NCI-H446 treated with DMSO at 0.1 percent for 48 hours (cell line): ENCODE measurements at places on chromosomes 7 and 10.

DNA sequence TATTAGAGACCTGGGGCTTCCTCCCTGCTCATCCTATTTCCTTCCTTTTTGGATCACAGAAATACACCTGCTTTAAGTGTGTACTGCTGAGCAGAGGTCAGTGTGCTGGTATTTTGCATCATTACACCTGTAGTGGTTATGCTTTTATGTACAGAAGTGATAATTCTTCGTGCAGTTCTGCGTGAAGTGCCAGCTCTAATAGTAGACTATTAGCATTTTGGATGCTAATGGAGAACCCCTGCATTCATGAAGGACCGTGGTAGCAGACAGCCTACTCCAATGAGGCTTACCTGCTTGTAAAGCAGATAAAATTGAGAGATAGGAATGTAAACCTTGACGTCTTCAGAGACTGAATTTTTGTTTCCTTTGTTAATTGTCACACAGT, 114.3 kb downstream of the CDK14 start:
- DNase-seq = no peak

DNA sequence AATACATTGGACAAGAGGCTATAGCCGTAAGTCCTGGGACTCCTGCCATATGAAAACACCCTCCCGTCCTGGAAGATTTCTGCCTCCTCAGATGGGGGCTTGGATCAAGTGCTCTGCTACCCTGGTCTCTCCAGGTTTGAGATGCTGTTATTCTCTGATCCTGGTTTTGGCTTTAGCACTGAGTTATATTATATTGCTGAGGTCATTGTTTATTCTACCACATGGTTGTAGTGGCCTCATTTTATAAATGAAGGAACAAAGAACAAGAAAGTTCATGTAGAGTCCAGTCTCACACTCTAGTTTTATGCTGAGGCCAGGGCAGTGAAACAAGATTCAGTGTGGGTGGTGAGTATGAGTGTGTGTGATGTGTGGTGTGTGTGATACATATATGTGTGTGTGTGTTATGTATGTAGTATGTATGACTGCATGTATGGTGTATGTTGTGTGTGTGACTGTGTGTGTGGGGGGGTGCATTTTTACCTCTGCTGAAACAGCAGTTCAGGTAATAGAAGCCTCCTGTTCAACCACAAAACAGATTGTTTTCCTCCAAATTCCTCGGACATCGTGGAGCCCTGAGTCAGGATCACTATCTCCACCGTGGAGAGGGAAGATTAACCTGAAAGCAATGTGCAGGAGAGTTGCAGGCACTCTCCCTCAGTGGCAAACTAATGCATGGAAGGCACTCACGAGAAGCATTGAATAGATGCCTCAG, 80.7 kb downstream of the C7orf25 start:
- no peak for DNase-seq

GRCh38 chr7:115128154-115128553, 206.3 kb downstream of the MDFIC start:
- no peak for DNase-seq

DNA sequence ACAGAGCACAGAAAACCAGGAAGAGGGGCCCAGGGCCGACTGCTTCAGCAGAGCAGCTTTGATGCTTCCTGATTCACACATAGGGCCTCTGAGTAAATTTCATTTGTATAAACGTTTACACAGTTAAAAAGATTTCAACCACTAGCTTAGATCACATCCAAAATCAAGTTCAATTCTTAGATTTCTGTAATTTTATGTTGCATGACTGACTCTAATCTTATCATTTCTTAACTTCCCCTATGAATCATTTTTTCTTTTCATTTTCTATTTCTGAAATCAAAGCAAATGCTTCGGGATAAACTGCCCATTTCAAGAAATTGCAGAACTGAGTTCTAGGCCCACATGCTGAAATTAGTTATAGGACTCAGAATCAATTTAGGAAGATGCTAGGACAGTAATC, 224.7 kb downstream of the INHBA start:
- no peak for DNase-seq

- no peak for DNase-seq
Measured at GRCh38 chr10:130739016-130739756, 572.3 kb downstream of the TCERG1L start.

GRCh38 chr7:93882468-93882867, 8.1 kb downstream of the TFPI2 start:
- no peak for DNase-seq

DNA sequence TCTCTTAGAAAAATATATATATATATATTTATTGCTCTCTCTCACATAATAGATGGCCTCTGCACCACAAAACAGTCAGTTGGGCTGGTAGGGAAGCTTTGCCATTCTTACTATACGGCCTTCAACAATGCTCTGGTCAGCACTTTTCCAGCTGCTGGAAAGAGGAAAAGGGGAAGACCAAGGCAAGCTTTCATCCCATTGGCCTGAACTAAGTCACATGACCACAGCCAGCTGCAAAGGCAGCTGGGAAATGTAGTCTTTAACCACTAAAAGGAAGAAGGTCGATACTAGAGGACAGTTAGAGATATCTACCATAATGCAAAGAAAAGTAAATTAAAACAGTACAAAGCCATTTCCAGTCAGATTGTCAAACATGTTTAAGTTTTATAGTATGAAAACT, 58.4 kb upstream of the MACROH2A2 start:
- no peak for DNase-seq

- no peak for DNase-seq
Measured at GRCh38 chr10:35639728-35640401, 2.2 kb downstream of the FZD8 start.

DNA sequence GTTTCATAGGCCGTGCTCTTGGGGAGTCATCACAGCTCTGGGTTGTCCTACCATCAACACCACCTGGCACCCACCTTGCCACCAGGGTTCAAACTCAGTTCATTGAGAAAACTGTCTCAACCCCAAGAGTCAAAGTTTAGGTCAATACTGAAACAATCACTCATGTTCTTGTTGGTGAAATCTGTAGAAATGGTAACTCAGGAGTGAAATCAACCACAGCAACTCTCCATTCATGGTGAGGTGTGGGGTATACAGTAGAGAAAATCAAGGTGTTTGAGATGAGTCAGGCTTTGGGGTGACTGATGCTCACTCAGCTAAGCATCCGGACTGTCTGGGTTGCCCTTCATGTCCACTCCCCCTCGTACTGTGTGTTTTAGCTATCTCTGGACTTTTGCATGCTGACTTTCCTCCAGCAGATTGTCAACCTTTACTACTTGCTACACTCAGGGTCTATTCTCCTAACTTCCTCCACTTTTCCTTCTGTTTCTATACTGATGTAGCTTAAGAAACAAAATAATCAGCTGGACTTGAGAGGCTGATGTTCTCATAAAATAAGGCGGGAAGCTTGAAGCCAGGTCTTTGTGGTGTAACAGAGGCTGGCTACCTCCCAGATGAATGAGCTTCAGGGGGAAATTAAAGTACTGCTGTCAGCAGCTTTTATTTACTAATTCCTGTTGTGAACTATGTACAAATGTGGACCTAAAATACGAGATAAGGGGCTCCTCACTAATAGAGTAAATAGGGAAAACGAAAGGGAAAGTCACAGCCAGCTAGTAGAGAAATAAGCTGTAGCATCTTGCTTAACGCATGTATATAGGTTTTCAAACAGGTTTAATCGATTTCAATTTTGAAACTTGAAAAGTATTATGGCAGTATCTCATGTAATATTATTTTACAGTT, 173.6 kb upstream of the AKR1E2 start:
- DNase-seq = no peak

DNA sequence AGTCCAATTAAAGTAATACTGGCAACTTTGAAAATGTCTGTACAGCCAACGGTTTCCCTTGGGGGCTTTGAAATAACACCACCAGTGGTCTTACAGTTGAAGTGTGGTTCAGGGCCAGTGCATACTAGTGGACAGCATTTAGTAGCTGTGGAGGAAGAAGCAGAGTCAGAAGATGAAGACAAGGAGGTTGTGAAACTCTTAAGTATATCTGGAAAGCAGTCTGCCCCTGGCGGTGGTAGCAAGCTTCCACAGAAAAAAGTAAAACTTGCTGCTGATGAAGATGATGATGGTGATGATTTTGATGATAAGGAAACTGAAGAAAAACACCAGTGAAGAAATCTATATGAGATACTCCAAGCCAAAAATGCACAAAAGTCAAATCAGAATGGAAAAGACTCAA, 72.2 kb downstream of the ZNF783 start:
- no peak for DNase-seq

- DNase-seq = no peak
Measured at GRCh38 chr10:72087969-72088888, at the start of gene SPOCK2. SPOCK2 (minus strand) TSS chr10:72088551; CDS start chr10:72088328, 223 bp downstream.

DNA sequence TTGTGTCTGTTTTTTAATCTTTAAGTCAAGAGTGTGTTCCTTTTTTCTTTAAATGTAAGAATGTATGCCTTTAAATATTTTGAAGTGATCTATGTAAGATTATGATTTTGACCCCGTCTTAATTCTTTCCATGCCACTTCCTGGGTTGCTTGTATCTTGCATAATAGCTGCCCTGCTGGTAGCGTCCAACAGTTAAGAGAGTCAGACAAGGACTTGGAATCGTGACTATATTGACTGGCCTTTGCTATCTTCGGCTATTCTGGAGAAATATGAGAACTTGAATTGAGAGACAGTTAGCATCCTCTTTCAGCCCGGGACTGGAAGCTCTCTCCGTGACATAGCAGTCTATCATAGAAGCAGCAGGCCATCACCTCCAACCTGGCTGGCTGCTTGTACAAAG, 13.0 kb downstream of the NRP1 start:
- DNase-seq = no peak

- no peak for DNase-seq
Measured at GRCh38 chr7:97381815-97382554, 264.5 kb downstream of the SDHAF3 start.

GRCh38 chr7:98242342-98242741, 9.7 kb downstream of the TECPR1 start:
- DNase-seq = no peak

DNA sequence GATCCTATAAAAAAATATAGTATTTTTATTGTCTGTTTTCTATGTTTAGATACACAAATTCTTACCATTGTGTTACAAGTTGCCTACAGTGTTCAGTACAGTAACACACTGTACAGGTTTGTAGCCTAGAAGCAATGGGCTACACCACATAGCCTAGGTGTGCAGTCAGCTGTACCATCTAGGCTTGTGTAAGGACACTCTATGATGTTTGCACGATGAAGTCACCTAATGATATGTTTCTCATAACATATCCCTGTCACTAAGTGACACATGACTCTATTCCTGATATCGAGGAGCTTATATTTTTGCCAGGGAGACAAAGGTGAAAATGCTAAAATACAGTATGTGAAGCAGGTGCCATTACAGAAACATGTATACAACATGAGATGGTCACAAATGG, 18.6 kb downstream of the ZNF25 start:
- DNase-seq = no peak

GRCh38 chr7:28002638-28003037, 178.0 kb downstream of the JAZF1 start:
- no peak for DNase-seq

DNA sequence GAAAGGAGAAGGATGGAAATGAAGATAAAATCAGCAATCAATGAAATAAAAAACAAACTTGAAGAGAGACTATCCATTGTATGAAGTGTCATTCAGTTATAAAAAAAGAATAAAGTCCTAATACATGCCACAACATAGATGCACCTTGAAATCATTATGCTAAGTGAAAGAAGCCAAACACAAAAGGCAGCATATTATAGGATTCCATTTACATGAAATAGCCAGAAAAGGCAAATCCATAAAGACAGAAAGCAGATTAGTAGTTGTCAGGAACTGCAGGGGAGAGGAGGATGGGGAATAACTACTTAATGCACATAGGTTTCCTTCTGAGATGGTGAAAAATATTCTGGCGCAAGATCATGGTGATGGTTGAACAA, 6.6 kb upstream of the PON1 start:
- DNase-seq = no peak

DNA sequence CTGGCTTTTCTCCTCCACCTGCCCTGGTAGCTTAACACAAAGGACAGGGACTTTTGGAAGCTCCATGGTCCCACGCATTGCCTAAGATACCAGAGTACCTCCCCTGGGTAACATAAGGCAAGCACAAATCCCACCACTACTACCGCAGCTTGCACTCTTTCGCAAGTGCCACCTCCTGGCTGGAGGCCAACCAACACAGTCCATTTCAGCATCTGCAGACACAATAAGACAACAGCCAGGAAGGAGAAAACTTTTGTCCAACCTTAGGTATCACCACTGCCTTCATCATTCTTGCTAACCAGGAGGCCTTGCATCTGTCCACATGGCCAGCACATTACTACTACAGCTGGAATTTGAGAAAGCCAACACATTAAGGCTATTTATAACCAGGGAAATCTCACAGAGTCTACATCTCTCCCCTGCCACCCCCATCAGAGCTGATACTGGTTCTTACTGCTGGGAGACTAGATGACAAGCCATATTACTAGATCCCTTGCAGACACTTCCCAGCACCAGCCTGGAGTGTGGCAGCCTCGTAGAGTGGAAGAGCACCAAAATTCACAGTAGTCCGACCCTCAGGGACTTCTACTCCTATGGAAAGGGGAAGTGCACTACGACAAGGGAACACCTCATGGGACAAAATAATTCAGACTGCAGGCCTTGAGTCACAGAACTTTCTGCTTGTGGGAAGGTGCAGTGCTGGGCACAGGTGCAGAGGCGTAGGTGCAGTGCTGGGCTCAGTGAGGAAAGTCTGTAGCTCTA, 39.8 kb upstream of the CDK13 start:
- no peak for DNase-seq

DNA sequence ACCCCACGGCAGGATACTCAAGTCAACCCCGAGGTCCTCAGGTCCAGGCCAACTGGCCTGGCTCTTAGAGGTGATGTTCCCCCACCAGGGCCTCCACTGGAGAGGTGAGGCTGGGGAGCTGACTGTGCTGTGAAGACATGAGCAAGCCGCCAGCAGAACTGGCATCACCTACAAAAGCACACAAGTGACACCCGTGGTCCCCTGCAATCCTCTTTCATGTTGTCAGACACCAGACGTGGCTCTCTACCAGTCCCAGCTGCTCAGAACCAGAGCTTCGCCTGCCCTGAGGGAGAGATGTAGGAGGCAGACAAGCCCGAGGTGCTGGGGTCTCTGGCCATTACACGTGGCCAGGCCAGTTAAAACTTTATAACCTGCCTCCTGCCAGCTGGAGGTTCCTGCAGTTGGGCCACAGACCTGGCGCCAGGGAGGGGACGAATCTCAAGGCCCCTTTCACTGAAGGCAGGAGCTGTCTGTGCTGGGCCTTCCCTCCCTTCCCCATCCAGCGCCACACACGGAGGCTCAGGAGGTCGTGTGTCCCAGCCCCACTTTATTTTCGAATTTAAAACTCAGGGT, 2.2 kb downstream of the COMTD1 start:
- no peak for DNase-seq

DNA sequence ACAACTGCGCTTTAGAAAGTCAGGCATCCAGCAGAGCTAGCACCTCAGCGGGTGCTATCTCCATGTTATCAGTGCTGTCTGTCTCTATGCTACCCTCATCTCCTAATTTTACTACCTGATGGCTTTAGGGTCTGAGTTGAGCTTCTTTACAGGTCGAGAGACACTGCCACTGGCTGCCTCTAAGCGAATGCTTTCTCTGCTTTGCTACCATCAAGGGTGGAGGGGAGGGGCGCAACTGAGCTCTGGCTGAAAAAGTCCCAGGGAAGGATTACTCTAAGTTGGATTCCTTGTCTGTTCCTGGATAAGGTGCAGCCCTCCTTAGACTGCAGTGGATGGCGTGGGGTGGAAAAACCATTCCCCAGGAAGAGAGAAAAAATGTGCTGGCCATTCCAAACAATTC, 105.7 kb downstream of the CDK14 start:
- DNase-seq = no peak

- DNase-seq = no peak
Measured at GRCh38 chr10:99938563-99938962, 71.2 kb downstream of the DNMBP start.
